Psoas muscle (tissue), 8 donors: ENCODE measurements at places on chromosomes 12 and 14. TPM values are rescaled to one million over a fixed set of nuclear protein-coding genes. Genes with fewer than 3 reads are reported as not detected.

KRT78 gene
- total RNA-seq = not detected

USP44 gene
- total RNA-seq = 0.34 TPM

MYF6 gene
- total RNA-seq = 377 TPM

GPR137C gene
- total RNA-seq = 0.32 TPM

IFT81 gene
- total RNA-seq = 5.6 TPM

PSMB11 gene
- not detected for total RNA-seq

SARNP gene
- total RNA-seq = 39.2 TPM

DNA sequence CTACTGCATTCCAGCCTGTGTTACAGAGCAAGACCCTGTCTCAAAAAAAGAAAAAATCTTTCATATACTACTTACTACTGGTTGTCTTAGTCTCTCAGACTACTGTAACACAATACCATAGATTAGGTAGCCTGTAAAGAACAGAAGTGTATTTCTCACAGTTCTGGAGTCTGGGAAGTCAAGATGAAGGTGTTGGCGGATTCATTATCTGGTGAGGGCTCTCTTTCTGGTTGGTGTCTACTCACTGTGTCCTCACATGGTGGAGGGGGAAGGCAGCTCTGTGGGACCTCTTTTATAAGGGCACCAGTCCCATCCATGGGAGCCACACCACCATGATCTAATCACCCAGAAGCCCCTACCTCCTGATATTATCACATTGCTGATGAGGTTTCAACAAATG is 14.4 kb downstream of the WDR20 start:
- DNase-seq = no peak

GRCh38 chr12:132154341-132154761 is 10.1 kb downstream of the NOC4L start:
- DNase-seq = peak; percentile 40

- no peak for DNase-seq
These were observed 127.3 kb upstream of the FLRT2 start for GRCh38 chr14:85402569-85403162.

DNA sequence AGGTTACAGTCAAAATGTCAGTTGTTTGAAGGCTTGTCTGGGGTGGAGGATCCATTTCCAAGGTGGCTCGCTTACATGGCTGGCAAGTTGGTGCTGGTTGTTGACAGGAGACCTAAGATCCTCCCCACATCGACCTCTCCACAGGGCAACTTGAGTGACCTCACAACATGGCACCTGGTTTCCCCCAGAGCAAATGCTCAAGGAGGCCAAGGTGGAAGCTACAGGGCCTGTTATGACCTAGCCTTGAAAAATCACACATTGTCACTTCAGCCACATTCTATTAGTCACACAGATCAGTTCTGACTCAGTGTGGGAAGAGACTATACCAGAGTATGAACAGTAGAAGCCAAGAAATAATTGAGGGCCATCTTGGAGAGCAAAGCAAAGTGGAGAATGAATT is 11.3 kb upstream of the GNG2 start:
- DNase-seq = no peak

- DNase-seq = no peak
These were observed 1444.3 kb downstream of the AACS start for GRCh38 chr12:126509572-126509971.

DNA sequence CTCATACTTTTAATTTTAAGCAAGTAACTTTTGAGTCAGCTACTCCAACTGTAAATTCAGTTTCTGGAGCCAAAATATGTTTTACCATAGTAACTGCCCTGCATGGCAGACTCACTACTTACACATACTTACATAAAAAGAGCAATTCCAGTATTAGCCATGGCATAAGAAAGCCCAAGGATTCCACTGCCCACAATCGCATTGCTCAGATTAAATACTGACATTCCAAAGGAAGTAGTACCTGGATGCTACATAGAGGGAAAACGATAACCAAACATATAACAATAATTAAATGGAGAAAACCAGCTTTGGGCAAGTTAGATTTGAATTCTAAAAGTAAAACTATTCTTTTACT is 2.2 kb downstream of the SLC38A2 start:
- DNase-seq = no peak

DNA sequence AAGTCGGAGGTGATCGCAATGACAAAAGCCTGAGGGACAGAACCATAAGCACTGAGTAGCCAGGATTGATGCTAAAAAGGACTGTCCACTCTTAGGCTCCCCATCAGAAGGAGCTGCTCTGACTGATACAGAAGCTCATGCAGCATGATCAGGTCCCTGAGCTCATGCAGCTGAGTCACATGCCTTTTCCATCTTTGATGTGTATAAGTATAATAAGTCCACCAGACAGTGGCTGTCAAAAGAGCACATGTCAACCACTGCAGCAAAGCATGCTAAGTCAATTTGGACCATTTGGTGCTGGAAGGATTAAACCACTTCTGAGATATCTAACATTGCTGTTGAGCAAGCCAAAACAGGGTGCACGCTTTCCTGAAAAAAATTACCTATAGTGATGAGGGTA is 144.1 kb downstream of the NTF3 start:
- no peak for DNase-seq

- no peak for DNase-seq
These were observed 24.9 kb upstream of the PLD4 start for GRCh38 chr14:104899781-104900180.

DNA sequence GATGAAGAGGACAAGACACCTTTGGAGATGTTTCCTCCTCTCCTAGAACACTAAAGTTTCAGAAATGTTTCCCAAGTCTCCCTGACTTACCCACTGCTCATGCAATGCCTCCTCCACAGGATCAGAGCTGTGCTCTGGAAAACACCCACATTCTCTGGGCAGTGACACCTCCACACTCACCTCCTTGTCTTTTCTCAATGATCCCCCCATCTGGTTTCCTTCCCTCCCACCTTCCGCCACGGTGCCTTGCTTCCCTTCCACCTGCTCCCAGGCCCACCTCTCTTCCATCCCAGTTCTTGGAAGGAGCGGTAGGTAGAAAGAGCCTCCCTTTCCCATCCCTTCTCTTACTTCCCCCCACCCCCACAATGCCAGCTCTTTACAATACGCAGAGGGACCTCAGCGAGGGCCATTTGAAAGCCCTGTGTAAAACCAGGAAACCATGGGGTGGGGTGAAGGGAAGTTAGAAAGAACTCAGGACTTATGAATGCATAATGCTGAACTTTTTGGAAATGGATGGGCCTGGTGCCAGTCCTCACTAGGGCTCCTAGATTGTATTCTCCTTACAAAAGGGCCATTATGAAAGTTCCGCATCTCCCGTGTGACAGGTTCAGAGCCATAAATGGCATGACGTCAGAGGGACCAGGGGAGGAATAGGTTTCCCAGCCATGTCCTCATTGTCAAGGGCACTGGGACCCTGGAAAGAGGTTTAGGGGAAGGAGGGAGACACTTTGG is 12.8 kb downstream of the FBLN5 start:
- no peak for DNase-seq

DNA sequence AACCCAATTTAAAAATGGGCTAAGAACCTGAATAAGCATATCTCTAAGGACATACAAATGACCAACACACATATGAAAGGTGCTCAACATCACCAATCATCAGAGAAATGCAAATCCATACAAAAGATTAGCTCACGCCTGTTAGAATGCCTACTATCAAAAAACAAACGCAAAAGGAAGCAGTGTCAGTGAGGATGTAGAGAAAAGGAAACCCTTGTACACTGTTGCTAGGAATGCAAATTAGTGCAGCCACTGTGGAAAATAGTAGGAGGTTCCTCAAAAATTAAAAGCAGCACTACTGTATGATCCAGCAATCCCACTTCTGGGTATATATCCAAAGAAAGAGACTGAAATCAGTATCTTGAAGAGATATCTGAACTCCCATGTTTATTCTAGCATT is 133.0 kb downstream of the CPNE8 start:
- no peak for DNase-seq

GRCh38 chr14:29442696-29443095 is 485.0 kb downstream of the PRKD1 start:
- no peak for DNase-seq

DNA sequence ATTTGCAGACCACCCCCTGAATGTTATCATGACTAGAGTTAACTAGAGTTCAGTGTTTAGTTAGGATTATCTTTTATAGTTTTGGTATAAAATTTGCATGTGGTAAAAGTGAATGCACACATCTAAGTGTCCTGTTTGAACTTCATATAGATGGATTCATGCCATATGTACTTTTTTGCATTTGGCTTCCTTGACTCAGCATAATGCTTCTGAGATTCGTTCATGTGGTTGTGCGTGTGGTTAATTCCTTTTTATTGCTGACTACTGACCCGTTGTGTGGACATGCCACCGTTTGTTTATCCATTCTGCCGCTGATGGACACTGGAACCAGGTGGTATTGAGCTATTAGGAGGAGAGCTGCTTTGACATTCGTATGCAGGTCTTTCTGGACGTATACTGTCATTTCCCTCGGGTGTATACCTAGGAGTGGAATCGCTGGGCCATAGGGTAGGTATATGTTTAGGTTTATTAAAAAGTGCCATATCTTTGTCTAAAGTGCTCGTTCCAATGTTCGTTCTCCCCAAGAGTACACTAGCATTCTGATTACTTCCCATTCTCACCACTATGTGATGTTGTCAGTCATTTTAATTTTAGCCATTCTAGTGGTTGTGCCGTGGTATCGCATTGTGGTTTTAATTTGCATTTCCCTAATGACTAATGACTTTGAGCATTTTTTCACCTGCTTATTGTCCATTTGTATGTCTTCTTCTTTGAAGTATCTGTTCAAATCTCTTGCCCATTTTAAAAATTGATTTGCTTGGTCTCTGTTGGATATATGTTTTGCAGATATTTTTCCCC is 37.7 kb downstream of the RIN3 start:
- no peak for DNase-seq

DNA sequence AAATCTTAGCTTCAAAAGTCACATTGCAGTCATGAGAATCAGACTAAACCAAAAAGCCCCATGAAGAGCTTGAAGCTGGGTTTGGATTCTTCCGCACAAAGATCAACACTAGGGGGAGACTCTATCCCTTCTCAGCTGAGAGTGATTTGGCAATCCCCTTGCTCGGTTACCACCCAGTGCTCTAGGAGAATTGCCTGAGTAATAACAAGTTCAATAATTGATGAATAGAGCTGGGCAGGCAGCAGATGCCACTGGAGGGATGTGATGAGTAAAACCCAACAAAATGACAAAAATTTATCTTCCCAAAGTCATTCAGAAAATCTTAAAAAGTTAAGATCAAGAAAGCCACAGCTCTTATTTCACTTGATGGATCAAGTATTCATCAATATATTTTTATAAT is 185.6 kb upstream of the ARID2 start:
- DNase-seq = no peak

- no peak for DNase-seq
These were observed 1.5 kb downstream of the CLECL1 start for GRCh38 chr12:9731393-9731792.

GRCh38 chr14:56745097-56745496 is 65.2 kb downstream of the OTX2 start:
- DNase-seq = no peak

DNA sequence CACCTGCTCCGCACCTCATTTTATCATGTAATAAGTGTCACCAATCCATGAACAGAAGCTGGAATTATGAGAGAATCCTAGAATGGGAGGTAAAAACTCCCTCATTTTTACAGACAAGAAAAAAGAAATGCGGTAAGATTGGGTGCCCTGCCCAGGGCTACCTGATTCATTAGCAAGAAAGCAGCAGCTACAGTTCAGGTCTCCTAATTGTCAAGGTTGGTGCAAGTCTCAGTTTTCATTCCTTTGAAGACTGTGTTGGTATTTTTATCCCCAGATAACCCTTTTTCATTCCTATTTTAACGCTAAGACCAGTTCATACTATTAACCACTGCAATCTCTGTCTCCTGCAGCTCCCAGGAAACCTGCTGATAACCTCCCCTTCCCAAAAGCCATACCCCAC is 6.9 kb downstream of the DUSP6 start:
- DNase-seq = no peak

GRCh38 chr12:91104812-91105466 is 6.4 kb downstream of the LUM start:
- DNase-seq = no peak

DNA sequence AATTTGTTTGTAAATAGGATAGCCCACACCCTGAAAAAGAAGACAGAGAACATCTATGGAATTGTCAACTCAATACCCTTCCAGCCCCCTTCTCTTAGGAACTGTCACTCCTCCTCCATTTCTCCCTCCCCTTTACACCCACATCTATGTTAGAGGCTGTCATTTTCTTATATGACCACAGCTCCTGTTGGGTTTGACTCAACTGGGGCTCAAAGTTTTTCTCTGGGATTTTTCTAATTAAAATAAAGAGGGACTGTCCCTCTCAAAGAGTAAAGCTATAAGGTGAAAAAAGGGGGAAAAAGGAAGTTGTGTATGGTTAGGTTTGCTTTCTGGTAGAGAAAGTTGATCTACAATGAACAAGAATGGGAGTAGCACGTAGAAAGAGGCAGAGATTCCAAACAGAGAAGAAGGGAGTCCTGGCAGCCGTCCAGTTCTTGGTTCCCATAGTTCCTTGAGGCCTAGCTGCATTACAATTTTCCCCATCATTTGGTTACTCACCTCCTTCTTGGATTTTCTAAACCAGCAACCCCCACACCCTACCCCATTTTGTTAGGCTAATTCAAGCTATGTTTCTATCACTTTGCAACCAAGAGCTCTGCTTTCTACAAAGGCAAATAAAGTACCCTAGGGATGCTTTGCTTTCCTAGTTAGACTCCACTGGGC is 44.3 kb upstream of the STK38L start:
- no peak for DNase-seq

DNA sequence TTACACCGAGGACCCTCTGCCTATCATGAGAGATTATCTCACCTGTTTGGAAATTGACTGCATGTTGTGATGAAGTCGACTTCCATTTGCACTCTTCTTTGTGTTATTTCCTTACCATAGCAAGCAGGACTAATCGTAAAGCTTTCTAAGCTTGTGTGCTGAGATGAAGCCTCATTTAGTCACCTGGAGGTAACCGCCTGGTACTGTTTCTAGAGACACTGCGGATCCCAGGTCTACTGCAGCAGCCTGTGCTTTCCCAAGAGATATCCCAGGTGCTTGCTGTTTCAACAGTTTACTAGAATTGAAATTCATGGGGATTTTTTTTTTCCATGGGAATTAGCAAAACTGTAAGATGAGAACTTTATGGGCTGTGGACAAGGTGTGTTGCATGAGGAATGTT is 131.8 kb downstream of the PTPRR start:
- no peak for DNase-seq

DNA sequence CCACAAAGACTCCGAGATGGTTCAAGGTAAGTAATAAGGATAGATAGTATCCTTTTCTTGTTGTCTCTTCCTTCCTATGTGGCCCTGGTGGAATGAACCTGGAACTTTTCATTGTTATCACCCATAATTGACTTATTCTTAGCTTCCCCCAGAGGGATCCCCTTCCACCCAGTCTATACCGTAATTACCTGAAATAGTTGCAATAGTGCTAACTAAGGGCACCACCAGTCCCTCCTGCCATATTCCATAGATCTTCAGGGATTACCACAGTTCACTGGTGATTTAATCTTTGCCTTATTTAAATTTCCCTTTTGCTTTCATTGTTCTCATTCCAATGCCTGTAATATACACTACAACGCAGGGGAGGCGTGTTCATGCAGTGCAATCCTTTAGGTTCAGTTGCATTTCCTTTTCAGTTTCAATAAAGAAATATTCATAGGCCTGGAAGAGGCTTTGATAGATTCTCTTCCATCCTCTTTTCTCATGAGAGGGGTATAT is 13.8 kb upstream of the OR9K2 start:
- DNase-seq = no peak

- DNase-seq = no peak
These were observed 44.9 kb upstream of the PLEKHG3 start for GRCh38 chr14:64659366-64659765.
